ENCODE measurements at places on chromosomes 4 and X.

DNA sequence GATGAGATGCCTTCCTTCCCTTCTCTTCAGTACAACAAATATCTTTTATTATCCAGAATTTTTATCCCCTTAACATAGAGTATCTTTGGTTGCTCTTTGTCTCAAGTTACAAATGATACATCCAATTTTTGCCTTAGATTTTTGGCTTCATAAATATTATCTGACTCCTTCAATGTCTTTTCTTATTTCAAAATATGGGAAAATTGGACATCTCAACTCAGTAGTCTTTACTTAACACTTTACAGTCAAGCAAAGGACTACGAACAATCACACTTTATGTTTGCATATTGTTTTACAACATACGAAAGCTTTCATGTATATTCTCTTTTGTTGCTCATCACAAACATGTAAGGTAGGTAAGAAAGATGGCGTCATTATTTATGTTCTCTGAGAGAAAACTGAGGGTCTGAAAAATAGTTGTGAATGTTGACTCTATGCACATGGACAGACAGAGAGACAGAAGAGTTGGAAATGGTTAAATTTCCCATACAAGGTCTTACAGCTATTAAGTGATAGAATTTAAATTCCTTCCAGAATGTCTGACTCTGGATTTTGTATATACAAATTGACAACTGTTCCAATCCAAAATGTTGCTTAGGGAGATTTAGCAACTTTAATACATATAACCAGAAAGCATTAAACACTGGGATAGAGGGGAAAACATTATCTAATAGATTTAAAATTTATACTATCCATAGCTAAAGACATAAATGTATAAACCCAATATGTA, 29.4 kb downstream of the DCHS2 start:
- DNase-seq, result no peak

DNA sequence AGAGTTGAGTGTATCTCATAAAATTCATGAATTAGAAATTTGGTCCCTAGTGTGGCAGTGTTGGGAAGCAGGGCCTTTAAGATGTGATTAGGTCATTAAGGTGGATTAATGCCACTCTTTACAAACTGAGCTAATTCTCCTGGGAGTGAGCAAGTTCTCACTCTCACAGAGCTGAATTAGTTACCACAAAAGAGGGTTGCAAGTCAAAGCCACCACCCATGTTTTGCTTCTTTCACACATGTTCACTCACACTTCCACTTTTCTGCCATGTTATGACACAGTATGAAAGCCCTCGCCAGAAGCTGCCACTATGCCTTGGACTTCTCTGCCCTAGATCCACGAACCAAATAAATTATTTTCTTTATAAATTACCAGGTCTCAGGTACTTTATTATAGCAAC, 332.1 kb downstream of the ARAP2 start:
- no peak for DNase-seq

DNA sequence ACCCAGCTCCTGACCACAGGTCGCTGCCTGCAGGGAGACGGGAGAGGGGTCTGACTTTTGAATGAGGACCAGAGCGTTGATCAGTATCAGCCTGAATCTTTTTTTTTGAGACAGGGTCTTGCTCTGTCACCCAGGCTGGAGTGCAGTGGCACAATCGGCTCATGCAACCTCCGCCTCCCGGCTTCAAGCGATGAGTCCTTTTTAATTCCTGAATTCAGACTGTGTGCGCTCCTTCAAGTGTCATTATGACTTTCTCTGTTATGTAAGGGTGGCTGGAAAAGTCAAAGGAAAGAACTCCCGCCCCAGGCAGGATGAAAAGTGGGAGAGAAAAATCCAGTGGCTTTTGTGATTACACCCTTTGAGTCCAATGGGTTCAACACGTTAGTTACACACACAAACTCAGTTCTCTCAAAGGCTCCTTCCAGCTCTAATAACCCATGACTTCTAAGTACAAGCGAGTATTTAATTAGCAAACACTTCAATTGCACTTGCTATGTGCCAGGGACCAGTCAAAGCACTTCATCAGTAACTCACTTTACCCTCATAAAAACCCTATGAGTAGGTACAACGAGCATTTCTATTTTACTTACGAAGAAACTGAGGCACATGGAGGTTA, 44.4 kb downstream of the PDHA1 start:
- DNase-seq, result no peak

- no peak for DNase-seq
Measured at GRCh38 chrX:130539721-130540321, 138.0 kb downstream of the RBMX2 start.

DNA sequence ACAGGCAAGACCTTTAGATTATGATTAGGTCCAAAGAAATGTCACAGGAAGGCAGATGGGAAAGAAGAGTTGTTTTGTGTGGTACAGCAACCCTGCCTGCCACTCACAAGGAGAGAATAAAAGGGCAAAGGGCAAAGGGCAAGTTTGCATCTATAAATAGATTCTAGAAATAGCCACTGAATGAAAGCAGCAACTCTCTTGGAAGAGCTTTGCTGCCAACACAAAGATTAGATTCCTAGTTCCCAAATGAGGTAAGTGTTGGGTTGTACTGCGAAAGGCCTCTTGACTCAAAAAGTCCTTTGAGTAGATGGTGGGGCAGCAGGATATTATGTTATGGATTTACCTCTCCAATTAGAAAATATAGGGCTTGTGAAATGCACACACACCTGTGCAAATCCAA, 61.2 kb downstream of the MOSPD2 start:
- no peak for DNase-seq

- DNase-seq, result no peak
Measured at GRCh38 chrX:152989292-152989658, 4.6 kb downstream of the PNMA5 start.

DNA sequence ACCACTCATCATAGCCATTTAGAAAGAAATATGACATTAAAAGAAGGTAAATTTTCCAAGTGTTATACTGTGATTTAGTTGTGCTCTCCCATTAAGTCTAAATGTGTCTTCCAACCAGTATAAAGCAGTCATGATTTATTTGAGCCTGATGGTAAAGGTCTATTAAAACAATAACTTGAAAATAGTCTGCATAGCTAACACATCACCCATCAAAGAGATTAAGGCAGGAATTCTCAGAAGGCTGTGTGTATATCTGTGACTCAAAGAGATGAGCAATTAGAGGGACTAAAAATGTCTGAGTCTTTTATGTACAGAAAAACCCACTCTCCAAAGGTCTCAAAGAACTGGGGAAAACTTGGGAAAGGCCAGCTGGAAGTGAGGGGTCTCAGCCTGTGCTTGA, 70.3 kb upstream of the IQCM start:
- DNase-seq, result no peak

DNA sequence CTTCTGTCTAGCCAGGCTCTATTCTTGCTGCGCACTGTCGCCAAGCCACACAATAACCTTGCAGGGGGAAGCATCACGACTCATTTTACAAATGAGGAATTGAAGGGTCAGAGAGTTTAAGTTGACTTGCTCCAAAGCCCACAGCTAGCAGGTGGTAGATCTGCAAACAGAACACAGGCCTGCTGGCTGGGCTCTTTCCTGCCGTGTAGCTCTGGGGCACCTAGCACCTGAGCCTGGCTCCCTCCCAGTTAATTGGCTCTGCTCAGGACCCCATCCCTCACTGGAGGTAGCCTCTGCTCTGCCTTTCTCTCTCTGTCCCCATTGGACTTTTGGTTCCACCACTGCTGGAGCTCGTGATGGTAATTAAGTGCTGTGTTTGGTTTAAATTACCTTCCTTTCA, 98.5 kb downstream of the NSUN7 start:
- no peak for DNase-seq

- no peak for DNase-seq
Measured at GRCh38 chrX:25721564-25721963, 416.6 kb upstream of the MAGEB18 start.

GRCh38 chr4:41390661-41391060, 133.9 kb downstream of the UCHL1 start:
- no peak for DNase-seq

GRCh38 chr4:109365939-109366338, 63.5 kb upstream of the COL25A1 start:
- no peak for DNase-seq

DNA sequence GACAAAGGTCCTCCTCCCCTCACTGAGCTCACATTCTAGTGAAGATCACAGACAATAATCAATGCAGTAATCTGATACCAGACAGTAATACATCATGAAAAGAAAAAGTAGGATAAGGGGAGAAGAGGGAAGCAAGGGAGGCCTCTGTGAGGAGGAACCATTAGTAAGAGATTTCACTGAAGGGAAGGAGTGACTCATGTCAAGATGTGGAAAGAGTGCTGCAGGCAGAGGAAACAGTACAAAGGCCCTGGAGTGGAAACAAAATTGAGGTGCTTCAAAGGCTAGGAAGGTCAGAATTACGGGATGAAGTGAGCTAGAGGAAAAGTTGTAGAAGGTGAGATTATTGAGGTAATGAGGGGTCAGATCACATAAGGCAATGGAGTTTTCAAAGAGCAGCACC, 38.1 kb downstream of the LAMTOR3 start:
- DNase-seq, result no peak

- no peak for DNase-seq
Measured at GRCh38 chr4:8831221-8832112, 40.2 kb downstream of the HMX1 start.

GRCh38 chrX:154731184-154731583, 19.7 kb downstream of the GAB3 start:
- DNase-seq, result no peak

- no peak for DNase-seq
Measured at GRCh38 chrX:129655547-129656249, 942 bp upstream of the APLN start.

- DNase-seq, result no peak
Measured at GRCh38 chr4:85701861-85702321, 226.9 kb downstream of the ARHGAP24 start.

- DNase-seq, result no peak
Measured at GRCh38 chrX:43804021-43804420, 78.2 kb downstream of the MAOB start.

- no peak for DNase-seq
Measured at GRCh38 chrX:54633641-54634040, 103.6 kb downstream of the GNL3L start.

GRCh38 chrX:148947399-148947975, 447.1 kb downstream of the AFF2 start:
- no peak for DNase-seq

DNA sequence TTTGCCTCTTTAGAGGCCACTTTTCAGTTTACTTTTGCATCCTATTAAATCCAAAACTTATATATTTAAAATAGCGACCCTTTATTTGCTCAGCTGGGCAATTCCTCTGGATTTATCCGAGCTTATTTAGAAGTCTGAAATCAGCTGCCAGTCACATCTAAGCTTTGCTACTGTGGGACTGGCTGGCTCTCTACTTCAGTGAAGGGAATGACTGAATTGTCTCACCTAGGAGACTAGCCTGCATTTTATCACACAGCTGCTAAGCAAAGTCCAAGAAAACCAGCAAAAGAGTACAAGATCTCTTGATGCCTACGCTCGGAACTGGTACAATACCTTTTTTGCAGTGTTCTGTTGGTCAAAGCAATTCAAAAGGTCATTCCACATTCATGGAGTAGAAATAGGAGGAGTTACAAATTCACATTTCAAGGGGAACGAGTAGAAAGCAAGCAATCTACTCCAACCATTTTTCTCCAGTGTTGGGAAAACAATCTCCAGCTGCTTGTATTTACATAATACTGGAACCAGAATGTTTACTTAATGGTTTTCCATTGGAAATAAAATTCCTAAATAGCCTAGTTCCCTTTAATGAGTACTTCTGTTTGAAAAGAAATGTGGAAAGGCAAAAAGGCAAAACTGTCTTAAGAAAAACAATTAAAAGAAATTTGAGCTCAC, 160.2 kb downstream of the MAGEB5 start:
- DNase-seq, result no peak

GRCh38 chrX:119325456-119325855, 73.7 kb upstream of the SLC25A43 start:
- no peak for DNase-seq

GRCh38 chr4:3346146-3346545, 53.3 kb downstream of the RGS12 start:
- no peak for DNase-seq

All from stimulated activated CD4-positive, alpha-beta T cell treated with anti-CD3 and anti-CD28 coated beads, Interleukin-12 subunit alpha, Interleukin-12 subunit beta, amount 100 ng/mL, for 48 hours (primary cell).